ENCODE measurements at places on chromosomes 12 and 14.

GRCh38 chr12:116087399-116087798, 190.1 kb downstream of the MED13L start:
- DNase-seq, result no peak

- DNase-seq, result no peak
These were observed 52.9 kb downstream of the ANO6 start for GRCh38 chr12:45268672-45269411.

DNA sequence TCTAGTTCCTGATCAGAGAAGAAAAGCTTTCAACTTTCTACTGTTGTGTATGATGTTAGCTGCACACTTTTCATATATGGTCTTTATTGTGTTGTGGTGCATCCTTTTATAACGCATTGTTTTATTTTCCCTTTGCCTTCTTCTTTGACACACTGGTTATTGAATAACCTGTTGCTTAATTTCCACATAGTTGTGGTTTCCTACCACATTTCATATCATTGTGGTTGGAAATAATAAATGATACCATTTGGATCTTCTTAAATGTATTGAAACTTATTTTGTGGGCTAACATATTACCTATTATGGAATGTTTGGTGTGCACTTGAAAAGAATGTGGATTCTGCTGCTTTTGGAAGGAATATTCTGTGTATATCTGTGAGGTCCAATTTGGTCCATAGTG, 64.9 kb downstream of the GPHN start:
- DNase-seq, result no peak

DNA sequence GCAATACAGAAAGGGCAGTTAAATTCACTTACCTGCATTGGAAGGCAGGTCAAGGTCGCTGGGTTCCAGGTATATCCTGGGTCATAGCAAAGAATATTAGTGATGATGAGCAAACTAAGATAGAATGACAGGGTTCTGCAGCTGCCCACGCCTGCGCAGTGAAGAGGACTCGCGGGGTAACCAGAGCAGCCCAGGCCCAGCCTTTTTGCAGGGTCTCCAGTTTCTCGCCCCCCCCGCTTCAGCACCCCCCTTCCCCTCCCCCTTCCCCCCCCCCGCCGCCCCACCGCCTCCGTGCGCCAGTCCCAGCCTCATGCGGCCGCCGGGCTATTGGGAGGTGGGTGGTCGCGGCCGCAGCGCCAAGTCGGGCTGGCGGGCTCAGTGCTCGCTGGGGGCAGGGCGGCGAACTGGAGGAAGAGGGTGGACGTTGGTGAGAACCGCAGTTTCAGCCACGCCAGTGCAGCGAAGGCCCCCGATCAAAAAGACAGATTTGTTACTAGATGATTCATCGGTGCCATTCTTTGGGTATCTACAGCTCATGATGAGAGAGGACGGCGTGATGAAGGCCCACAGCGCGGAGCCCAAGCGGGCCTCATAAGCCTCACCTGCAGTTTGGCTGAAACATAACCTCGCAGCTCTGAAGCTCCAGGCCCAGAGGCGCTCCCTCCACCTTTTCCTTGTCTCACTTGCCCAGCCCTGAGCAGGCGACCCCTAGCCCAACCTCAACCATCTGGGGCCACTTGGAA, 20.2 kb downstream of the SLC2A3 start:
- DNase-seq, result no peak

- DNase-seq, result no peak
These were observed 162.5 kb upstream of the RTL1 start for GRCh38 chr14:101065696-101066694.

GRCh38 chr14:102293781-102294180, 11.2 kb downstream of the MOK start:
- no peak for DNase-seq

DNA sequence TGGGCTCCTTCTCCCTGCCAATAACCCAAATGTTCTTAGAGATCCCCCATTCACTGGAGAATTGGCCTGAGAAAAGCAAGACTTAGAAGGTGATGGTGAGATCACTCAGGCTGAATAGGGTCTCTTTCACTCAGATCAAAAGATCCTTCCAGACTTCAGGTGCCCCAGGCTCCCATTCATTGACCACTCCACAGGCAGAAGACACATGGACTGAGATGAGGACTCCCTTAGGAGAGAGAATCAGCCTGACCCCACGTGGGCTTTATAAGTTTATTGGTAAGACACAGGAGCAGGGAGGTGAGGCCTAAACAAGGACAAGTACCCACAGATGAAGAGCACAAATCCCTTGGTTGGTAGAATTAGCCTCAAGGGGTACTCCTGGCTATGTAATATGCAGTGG, 6.1 kb upstream of the KRT72 start:
- DNase-seq, result no peak

GRCh38 chr14:25757364-25757763, 707.4 kb upstream of the STXBP6 start:
- DNase-seq, result no peak

DNA sequence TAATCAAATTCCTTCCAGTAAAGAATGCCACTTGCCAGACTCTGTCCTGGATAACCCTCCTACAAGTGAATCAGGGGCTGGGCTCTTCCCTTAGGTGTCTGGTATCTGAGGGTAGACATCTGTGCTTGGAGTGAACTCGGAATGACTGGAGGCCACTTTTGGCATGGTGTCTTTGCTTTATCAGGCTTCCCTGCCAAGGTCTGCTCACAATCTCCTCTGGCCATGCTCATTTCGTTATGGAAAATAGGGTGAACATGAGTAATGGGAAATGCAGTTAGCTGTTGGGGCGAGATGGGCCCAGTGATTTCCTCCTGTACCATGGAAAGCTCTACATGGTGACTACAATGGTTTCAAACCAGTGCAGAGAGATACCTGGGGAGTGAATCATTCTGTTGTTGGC, 212.9 kb downstream of the NRXN3 start:
- no peak for DNase-seq

DNA sequence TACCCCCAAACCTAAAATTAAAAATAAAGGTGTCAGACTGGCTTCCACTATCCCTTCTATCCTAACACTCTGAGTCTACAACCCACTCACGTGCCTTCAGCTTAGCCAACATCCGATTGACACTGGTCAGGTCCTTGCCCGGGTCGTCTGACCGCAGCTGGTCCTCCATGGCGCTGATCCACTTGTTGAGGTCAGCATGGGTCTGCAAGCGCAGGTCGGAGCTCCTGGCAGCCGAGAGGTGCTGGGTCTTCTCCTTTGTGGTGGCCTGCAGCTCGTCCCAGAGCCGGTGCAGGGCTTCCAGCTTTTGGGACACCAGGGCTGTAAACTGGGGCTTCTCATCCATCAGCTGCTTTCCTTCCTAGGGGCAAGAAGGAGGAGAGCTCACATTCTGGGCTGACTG, 78.0 kb downstream of the PLEKHG3 start:
- DNase-seq, result no peak

- DNase-seq, result no peak
These were observed 68.0 kb upstream of the POC1B start for GRCh38 chr12:89593873-89594272.

DNA sequence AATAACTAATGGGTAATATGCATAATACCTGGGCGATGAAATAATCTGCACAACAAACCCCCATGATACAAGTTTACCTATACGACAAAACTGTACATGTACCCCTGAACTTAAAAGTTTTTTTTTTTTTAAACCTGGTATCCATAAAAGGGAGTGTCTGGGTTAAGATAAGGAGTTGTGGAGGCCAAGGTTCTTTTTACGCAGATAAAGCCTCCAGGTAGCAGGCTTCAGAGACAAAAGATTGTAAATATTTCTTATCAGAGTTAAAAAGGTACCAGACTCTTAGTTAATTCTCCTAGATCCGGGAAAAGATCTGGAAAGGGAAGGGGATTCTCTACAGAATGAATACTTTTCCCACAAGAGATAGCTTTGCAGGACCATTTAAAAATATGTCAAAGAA, 259.4 kb upstream of the SSTR1 start:
- no peak for DNase-seq

- DNase-seq, result no peak
These were observed 1.2 kb downstream of the PYROXD1 start for GRCh38 chr12:21438643-21439042.

- DNase-seq, result no peak
These were observed 1.8 kb downstream of the FLRT2 start for GRCh38 chr14:85531587-85532373.

DNA sequence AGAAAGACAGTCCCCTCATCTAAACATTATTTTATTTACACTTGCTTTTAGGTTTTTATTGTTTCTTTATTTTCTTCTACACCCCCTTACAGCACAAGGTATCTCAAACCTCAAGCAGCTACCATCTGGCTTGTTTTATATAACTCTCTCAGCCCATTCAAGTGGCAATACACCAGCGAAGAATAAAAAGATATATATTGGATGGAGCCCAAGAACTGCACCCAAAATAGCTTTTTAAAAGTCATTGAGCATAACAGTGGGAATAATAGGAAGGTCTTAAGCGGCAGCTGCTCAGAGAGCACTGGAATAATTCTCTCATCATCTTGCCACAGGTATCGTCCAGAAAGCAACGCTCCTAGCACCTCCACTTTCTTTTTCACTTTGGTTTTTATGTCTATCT, 322.5 kb downstream of the SYT1 start:
- no peak for DNase-seq

GRCh38 chr12:103369929-103370328, 125.8 kb downstream of the C12orf42 start:
- DNase-seq, result no peak

DNA sequence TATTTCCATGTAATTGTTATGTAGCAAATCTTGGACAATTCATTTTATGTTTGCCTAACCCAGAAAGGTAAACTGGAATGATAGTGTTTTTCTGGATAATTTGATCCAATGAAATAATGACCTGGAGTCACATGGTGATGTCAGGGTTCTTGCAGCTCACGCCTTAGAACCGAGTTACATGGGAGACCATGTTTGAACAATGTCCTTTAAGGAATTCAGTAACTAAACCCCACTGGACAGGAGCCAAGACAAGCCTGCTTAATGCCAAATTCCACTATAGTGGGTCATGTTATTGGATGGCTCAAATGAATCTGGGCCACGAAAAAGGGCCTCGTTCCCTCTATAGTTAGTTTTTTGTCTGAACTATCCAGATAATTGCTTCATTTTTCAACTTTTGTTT, 255.8 kb upstream of the HMGA2 start:
- no peak for DNase-seq

GRCh38 chr12:48978741-48979601, 849 bp downstream of the WNT1 start:
- DNase-seq, result no peak

- DNase-seq, result no peak
These were observed 4.5 kb upstream of the RPGRIP1 start for GRCh38 chr14:21275261-21275858.

GRCh38 chr12:29086325-29087271, 62.5 kb upstream of the FAR2 start:
- no peak for DNase-seq

GRCh38 chr14:86299994-86300393, 770.0 kb downstream of the FLRT2 start:
- DNase-seq, result no peak

- DNase-seq, result no peak
These were observed 12.1 kb upstream of the LRTM2 start for GRCh38 chr12:1808036-1808797.

GRCh38 chr12:45939759-45940158, 50.6 kb downstream of the SCAF11 start:
- DNase-seq, result no peak

GRCh38 chr14:93029911-93030508, 85.7 kb downstream of the ITPK1 start:
- no peak for DNase-seq

- no peak for DNase-seq
These were observed 35.0 kb upstream of the KCNA1 start for GRCh38 chr12:4874671-4875070.

- no peak for DNase-seq
These were observed 3.7 kb downstream of the GPR132 start for GRCh38 chr14:105061428-105062047.

DNA sequence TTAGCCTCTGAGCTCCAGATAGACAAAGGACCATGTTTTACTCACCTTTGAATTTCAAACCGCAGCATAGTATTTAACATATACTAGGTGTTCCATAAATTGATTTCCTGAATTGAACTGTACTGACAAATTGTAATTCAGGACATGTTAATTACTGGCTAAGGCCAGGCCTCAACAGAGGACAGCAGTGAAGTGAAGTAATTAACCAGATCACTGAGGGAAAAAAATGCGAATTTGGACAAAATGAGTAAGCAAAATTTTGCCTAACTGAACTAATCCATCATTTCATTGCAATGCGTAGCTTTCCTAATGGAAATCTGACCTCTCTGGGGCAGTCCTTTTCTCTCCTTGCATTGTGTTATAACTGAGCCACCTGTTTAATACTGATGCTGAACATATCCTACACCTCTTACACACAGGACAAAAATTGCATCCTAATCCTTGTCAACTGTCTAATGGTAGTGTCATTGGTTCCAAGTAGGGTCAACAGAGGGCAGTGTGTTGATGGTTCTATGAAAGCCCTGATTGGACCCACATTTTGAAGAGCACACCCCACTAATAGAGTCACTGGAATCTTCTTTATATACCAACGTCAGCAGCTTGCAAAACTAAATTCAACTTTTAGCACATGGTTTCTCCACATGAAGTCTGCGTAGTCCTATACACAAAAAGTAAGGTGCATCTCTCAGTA, 148.4 kb downstream of the SLC25A21 start:
- no peak for DNase-seq

DNA sequence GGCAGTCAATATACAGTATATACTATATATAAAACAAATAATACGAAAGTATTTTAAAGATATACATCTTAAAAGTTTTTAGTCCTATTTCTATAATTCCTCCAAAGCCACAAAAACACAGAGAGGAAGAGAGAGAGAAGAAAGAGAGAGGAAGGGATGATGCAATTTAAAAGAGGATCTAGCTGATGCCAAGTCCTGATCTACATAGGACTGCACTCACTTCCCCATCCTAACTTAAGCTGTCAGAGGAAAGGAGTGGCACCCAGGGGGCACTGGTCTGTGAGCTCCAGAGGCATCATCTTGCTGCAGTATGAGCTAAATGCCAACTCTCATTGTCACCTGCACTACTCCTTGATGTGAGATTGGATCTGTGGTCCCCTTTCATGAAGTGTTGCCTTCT, 95.8 kb downstream of the C12orf42 start:
- no peak for DNase-seq

DNA sequence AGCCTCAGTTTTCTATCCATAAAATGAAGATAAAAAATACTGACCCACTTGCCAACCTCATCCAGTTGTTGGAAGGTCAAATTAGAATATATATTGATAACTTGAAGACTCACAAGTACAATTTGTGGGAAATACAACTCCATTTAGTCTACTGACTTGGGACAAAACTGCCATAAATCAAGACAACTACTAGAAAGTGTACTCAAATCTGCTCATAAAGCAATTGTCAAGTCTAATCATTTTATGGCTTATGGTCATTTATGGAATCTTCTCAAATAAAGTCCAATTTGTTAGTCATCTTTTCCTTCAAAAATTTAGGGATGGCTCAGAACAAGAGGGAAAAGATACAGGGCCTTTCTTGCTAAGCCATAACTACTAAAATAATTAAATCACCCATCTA, 7.0 kb downstream of the BTG1 start:
- no peak for DNase-seq

- DNase-seq, result no peak
These were observed 60.1 kb downstream of the EMP1 start for GRCh38 chr12:13256692-13257045.

GRCh38 chr14:40694023-40694422, 912.7 kb upstream of the LRFN5 start:
- DNase-seq, result no peak

Data from activated CD8-positive, alpha-beta memory T cell treated with anti-CD3 and anti-CD28 coated beads for 1 hour (primary cell).